ENCODE measurements at places on chromosomes 5 and 9. TPM values are rescaled to one million over a fixed set of nuclear protein-coding genes. Genes with fewer than 3 reads are reported as not detected.

Gene C5orf46
- total RNA-seq = not detected

Gene IQGAP2
- 7.9 TPM for total RNA-seq

Gene NEUROG1
- not detected for total RNA-seq

Gene TMEM215
- total RNA-seq = not detected

Gene ORM2
- not detected for total RNA-seq

- no peak overlapping the region for H3K27ac ChIP-seq
- DNase-seq = peak; percentile 77
- H3K27me3 ChIP-seq = no peaks in the 10 kb centered on the region
- no peak overlapping the region for H3K4me3 ChIP-seq
- no peaks in the 10 kb centered on the region for H3K36me3 ChIP-seq
- peaks cover 41% of the 10 kb centered on the region for H3K4me1 ChIP-seq
These were observed 48.7 kb downstream of the PIK3R1 start for GRCh38 chr5:68264024-68264956.

DNA sequence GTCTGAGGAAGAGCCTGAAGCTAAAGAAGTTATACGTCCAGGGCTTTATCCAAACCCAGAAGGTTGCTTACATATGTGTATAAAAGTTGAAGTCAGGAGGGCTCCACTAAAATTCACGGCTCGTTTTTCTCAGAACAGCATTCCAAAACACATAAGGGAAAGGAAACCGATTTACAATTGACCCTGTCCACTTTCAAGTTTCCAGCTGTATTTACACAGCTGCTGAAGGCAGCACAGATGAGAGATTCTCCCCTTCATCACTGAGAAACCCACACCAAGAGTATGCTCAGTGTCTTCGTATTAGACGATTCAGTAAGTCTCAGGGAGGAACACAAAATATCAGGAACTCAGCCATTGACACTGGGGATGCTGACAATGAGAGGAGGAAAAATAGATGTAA, 5.9 kb upstream of the NREP start:
- H3K27me3 ChIP-seq = no peaks in the 10 kb centered on the region
- H3K4me3 ChIP-seq = no peak overlapping the region
- no peak overlapping the region for H3K27ac ChIP-seq
- no peaks in the 10 kb centered on the region for H3K36me3 ChIP-seq
- DNase-seq = peak; percentile 65
- no peaks in the 10 kb centered on the region for H3K4me1 ChIP-seq

GRCh38 chr5:2278825-2279456, 396.2 kb upstream of the IRX4 start:
- no peak overlapping the region for H3K27ac ChIP-seq
- no peak for DNase-seq
- H3K4me3 ChIP-seq = no peak overlapping the region
- no peaks in the 10 kb centered on the region for H3K27me3 ChIP-seq

DNA sequence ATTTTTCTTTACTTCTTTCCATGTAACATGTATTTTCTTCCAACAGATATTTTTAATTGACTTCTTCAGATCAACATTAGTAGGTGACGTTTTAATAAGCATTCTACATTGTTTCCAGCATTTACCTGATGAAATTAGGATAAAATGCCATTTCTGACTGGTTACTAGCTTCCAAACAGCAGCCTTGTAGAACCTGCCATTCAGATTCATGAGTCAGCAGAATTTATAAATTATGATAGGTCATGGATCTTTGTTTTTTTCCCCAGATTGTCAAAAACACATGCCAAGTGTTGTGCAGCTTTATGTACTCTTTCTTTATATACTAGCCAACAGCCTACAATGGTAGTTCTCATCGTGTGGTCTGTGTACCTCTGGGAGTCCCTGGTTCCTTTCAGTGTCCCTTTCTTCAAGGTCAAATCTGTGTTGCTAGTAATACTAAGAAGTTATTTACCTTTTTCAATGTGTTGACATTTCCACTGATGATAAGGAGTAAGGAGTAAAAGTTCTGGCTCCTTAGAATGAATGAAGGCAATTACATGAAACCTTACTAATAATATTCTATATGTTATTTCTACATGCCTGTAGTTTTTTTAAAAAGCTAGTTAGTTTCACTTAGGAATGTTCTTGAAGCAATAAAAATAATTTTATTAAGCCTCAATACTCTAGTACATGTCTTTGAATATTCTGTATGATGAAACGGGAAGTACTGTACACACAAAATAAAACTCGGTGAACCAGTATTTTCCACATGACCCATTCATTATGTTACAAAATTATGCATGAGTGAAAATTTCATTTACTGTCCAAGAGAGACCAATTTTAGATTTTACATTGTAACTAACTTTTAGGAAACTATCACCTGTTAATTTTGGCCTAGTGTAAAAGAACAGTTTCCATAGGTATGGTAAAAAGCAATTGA, 135.8 kb downstream of the ZCCHC7 start:
- no peak overlapping the region for H3K4me3 ChIP-seq
- H3K27me3 ChIP-seq = no peaks in the 10 kb centered on the region
- no peak overlapping the region for H3K27ac ChIP-seq
- DNase-seq = no peak
- no peaks in the 10 kb centered on the region for H3K4me1 ChIP-seq

DNA sequence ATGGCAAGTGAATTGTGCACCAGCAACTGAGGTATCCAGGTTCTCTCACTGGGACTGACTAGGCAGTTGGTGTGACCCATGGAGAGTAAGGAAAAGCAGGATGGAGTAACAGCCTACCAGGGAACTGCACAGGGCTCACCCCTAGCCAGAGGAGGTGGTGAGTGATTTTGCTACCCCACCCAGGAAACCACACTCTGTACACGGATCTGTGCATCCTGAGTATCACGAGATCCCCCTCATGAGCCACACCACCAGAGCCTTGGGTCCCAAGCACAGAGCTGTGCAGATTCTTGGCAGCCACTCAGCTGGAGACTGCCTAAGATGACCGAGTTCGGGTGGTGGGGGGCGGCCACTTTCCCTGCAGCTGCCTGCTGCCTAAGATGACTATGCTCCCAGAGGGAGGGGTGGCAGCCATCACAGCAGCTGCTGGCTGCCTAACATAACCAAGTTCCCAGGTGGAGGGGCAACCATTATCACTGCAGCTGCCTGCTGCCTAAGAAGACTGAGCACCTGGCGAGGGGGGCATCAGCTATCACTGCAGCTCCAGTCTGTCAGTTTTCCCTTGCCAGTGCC, 48.4 kb upstream of the EFNA5 start:
- no peaks in the 10 kb centered on the region for H3K36me3 ChIP-seq
- H3K27me3 ChIP-seq = no peaks in the 10 kb centered on the region
- no peak overlapping the region for H3K27ac ChIP-seq
- no peak overlapping the region for H3K4me3 ChIP-seq
- H3K4me1 ChIP-seq = no peaks in the 10 kb centered on the region

DNA sequence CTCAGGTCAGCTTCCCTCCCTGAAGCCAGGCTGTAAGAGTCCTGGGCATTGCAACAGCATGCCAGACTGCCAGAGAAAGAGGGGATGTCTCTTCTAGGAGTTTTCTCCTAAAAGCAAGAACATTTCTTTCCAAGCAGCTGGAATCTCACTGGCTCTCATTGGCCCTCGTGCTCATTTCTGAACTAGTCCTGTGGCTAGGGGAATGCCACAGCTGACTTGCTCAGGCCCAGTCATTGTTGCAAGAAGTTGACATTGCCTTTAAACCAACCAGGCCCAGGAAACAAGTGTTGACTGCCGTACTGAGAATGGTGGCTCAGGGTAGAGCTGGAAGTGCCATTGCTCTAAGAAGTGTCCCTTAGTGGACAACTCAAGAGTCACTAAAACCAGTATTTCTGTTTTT, 15.0 kb upstream of the CEP120 start:
- no peak overlapping the region for H3K27ac ChIP-seq
- DNase-seq = no peak
- no peaks in the 10 kb centered on the region for H3K4me1 ChIP-seq

- H3K27me3 ChIP-seq = peaks cover 5% of the 10 kb centered on the region
- no peaks in the 10 kb centered on the region for H3K4me1 ChIP-seq
- no peak overlapping the region for H3K27ac ChIP-seq
- no peaks in the 10 kb centered on the region for H3K36me3 ChIP-seq
These were observed 781 bp downstream of the NRG2 start for GRCh38 chr5:140042393-140042642.

GRCh38 chr5:151682240-151682639, 4.5 kb downstream of the SPARC start:
- peak; percentile 18 for DNase-seq
- H3K4me1 ChIP-seq = peaks cover 42% of the 10 kb centered on the region
- peak overlapping the region; percentile 24 for H3K4me3 ChIP-seq
- H3K27ac ChIP-seq = peak overlapping the region; percentile 99
- H3K36me3 ChIP-seq = peaks cover 5% of the 10 kb centered on the region

All from fibroblast of lung (primary cell).